ENCODE measurements at places on chromosomes 2 and 18.
A peak's percentile ranks its signal among the peaks of the same experiment; 100 is the strongest.

GRCh38 chr18:59835605-59836379 is 64.0 kb upstream of the PMAIP1 start:
- DNase-seq: no peak

GRCh38 chr2:38039121-38039910 is 36.6 kb downstream of the CYP1B1 start:
- DNase-seq: no peak

DNA sequence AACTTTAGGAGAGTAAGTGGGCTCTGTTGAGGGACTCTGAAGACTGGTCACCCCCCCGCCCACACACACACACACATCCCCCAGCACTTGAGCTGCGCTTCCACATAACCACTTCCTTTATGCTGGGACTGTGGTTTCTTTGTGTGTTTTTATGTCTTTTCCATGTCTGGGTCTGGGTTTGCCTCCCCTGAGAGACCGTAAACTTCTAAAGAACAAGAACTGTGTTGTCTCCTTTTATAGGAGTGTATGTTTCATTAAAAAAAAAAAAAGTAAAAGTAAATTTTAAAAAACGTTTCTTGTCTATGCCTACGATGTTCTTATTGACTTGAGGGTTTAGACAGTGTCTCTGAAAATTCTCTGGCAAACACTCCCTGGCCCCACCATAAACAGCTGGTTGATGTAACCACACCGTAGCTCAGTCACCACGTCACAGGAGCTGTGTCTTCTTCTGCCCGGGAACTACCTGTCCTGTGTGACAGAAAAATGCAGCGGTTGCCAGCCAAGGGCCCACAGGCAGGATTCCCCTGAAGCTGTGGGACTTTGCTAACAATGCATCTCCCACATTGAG is 68.0 kb downstream of the KLHL29 start:
- DNase-seq: no peak

- no peak for DNase-seq
Observed at GRCh38 chr2:43233218-43234212, 7.1 kb upstream of the ZFP36L2 start.

GRCh38 chr2:126656431-126657147 is 631 bp downstream of the GYPC start:
- DNase-seq: peak; percentile 2

DNA sequence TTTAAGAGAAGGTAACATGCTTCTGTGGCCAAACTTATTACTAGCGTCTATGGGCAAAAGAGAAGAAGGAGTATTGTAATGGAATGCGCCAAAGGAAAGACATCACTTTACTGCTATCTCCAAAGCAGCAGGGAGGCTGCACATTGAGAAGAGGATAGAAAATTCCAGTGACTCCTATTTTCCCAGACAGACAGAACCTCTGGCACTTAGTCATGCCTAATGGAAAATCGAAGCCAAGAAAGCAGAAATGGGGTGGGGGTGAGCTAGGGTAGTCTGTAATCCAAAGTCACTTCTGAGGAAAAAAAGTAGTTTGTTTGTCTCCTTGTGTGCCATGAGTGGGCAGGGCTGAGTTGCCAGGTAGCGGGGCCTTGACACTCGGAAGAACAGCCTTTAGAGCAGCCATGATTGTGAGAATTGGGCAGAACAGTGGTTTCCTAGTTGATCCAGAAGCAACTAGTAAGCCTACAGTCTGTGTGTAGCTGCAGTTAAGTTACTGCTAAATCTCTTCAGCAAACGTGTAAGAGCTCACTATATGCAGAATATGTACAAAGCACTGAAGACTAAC is 79.4 kb upstream of the FOSL2 start:
- DNase-seq: no peak

DNA sequence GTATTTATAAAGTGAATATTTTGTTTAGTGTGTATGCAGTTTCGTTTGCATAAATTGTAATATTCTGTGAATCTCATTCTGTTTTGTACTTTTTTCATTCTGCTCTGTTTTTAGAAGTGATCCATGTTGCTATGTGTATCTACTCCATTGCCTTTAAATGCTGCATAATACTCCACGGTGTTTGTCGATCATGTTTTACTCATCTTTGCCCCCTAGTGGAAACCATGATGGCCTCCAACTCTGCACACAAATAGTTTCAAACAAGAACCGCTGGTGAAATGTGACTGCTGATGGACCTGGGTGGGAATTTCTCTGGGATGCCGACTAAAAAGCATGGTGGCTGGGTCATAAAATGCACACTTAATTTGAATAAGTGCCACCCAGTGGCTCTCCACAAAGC is 32.0 kb upstream of the SKOR2 start:
- DNase-seq: no peak

DNA sequence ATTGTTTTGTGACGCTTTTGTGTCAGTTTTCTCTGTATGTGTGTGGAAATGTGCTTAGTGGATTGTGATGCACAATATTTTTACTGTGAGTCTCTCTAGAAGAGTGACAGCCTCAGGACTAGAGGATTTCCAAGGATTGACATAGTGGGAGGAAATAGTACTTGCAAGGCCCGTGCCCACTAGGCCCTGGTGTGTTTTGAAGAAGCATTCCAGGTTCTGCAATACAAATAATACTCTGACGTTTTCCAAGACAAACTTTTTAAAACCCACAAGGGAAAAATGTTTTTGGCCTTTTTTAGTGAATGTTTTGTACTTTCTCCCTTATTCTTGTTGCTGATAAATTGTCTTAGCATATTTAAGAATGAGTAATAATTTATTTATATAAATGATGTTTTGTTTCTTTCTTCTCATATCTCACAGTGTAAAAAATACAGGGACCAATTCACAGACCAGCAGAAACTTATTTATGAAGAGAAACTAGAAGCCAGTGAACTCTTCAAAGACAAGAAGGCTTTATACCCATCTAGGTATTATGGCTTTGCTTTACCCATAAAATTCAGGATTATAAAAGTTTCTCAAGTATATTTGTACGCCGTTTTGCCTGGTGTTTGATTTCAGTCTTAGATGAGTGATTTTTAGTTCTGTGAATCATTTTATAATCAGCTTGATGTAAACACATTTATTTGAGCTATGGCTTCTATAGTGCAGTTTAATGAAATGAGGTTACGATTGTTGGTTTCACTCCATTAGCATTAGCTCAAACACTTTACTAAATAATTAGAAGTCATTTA is 165.6 kb downstream of the MYO1B start:
- no peak for DNase-seq

Measured in amniotic stem cell (primary cell).